ELR (cell line): ENCODE measurements at places on chromosomes 12 and 14.

DNA sequence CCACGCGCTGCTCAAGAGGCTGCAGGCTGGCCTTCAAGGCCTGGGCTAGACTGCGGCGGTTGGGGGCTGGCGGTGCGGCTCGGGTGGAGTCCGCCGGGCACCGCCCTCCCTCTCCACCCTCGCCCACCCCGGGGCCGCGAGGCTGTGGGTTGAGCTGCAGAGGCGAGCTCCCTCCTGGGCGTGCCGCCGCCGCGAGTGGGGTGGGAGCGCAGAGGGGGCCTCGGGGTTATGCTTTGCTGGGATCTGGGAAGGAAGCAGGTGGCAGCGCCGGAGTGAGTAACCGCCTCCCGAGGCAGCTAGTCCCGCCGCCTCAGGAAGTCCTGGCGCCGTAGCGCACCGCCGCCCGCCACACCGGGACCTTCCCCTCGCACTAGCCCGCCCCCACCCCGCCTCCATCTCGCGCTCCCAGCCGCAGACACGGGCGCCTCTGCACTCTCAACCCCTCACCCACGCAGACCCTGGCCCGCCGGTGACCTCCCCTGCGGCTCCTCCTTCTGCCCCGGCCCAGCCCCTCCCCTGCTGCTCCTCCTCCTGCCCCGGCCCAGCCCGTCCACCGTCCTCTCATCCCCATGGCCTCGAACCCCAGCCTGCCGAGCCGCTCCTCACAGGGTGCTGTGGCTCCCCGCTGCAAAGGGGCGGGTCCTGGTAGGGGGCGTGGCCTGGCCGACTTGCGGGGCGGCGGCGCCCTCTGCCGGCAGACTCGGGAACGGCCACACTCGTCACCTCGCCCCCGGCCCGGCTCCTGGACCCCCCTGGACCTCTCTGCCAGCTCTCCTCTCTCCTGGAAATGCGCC, 16.6 kb downstream of the TAMALIN start:
- DNase-seq = peak; percentile 82

DNA sequence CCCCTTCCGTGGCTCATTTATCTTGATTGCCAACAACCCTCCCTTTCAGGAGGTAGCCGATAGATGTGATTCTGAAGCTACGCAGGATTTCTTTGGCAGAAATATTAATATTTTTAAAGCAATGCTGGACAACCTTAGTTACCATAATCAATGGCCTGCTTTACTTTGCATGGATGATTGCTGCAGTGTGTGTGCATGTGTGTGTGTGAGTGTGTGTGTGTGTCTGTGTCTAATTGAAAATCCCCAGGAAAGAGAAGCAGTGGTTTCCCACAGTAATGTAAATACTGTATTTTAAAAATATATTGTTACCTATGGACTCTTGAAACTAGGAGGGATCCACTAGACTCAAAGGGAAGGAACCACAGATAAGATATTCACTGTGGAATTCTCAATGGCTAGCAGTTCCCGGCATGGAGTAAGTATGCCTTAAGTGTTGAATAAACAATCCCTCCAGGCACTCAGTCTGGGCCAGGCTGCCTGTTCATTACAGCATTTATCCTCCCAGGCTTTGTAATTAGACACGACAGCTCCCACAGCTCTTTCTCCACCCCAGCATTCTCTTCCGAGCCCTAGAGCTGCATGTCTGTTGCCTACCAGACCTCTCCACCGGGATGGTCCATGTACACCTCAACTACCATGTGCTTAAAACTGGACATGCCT, 22.5 kb upstream of the C14orf132 start:
- no peak for DNase-seq

DNA sequence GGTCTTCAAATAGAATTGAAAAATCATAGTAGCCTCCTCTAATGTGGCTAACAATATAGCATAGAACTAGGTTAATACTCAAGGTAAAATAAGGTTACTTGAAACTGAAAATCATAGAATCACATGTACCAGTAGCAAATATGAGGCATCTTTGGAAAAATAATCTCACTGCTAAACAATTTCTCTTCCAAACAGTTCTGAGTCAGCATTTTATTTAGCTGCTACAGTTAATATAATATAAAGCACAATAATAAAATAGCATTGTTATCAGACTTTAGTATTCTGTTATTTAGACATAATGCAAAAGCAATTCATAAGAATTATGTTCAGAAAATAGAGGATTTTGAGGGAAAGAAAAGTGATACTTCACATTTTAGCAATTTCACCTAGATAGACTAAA, 35.0 kb downstream of the ERO1A start:
- DNase-seq = no peak

DNA sequence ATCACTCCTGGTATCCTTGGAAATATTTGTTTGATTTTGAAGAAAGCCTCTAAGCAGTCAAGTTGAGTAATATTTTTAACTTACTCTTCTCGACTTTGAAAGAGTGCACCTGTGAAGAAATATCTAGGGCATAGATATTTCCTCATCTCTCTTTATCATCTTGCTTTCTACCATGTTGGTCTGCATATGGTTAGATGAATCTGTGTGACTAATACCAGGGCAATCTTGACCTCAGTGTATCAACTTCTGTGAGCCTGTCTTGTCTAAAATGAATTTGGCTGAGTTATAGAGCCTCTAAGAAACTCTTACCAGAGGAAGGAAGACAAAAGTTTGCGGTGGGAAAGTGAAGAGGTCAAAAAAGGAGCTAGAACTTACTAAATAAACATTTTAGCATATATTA, 68.4 kb downstream of the SYT1 start:
- peak; percentile 9 for DNase-seq

GRCh38 chr12:95218150-95219133, 835 bp downstream of the VEZT start:
- DNase-seq = peak; percentile 66

- DNase-seq = no peak
Observed at GRCh38 chr12:92481066-92481465, 221.7 kb upstream of the PLEKHG7 start.

GRCh38 chr12:93192878-93193277, 184.8 kb upstream of the NUDT4 start:
- DNase-seq = peak; percentile 13

DNA sequence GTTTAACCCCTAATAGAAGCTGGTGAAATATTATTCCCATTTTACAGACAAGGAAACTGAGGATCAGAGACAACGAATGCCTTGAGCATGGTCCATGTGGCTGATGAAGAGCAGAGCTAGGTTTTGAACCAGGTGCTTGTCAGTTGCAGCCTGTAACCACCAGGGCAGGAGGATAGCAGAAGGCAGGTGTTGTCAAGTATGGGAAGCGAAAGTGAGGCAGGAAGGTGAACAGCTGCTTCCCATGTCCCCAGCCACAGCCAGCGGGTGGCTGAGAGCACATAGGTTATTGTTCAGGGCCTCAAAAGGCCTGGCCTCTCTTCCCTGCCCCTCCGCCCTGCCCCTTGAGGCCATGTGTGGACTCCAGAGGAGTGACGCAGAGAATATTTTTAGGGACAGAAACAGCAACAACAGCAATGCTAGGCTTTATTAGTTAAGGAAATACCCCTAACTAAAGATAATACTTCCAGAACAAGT, 39.6 kb downstream of the IQSEC3 start:
- DNase-seq = no peak

GRCh38 chr12:52358575-52359350, 8.5 kb downstream of the KRT85 start:
- peak; percentile 56 for DNase-seq

- peak; percentile 70 for DNase-seq
Observed at GRCh38 chr14:90903101-90903500, 86.9 kb upstream of the TTC7B start.

- no peak for DNase-seq
Observed at GRCh38 chr12:111993292-111994150, 19.4 kb downstream of the TMEM116 start.

DNA sequence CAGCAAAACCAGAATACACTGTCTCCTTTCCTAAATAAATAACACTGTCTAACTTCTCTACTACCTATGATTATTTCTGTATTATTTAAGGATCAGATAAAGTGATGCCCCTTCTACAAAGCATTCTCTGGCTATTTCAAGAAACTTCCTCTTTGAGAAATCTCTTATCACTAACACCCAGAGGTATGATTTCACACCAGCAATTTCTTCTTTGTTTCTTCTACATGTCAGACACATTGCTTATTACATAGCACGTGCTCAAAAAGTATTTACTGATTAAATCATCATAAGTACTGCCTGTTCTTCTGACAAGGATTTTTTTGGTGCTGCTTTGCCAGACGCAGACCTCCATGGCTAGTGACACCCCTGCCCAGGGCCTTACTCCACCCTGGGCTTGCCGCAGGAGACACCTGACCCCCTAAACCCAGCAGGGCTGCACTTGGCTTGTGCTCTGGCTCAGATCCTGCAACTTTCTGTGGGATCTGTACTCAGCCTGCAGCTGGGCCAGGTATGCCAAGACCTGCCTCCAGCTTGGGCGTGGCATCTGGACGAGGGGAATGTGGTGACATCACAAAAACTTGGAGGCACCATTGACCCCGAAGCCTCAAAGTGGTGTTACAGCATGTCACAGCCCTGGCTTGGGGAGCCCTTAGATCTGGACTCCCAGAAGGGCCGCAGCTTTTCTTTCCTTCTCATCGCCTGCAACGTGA, 15.4 kb upstream of the HIGD1C start:
- DNase-seq = no peak

- DNase-seq = peak; percentile 74
Observed at GRCh38 chr12:118061873-118062843, 1.2 kb upstream of the WSB2 start.

GRCh38 chr14:94009767-94010166, 12.7 kb downstream of the CCDC197 start:
- DNase-seq = peak; percentile 61

GRCh38 chr12:93725531-93725930, 48.4 kb downstream of the CRADD start:
- DNase-seq = no peak

- peak; percentile 85 for DNase-seq
Observed at GRCh38 chr12:10641735-10642500, 28.5 kb upstream of the MAGOHB start.

DNA sequence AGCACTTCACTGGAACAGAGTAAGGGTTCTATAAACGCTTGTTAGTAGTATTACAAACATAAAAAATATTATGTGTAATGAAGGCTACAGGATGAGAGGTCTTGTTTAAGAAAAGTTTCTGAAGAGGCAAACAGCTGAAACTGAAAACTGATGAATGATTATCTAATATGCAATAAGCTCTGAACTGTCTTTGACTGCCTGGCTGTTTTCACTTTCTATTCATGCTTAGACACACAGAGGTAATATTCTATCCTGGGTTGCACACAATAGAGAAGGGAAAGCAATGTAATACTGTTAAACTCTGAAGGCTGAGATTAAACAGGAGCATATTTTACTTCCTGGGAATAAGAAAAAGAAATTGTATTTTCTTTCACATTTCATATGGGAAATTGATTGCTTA, 251.3 kb downstream of the ALX1 start:
- no peak for DNase-seq

DNA sequence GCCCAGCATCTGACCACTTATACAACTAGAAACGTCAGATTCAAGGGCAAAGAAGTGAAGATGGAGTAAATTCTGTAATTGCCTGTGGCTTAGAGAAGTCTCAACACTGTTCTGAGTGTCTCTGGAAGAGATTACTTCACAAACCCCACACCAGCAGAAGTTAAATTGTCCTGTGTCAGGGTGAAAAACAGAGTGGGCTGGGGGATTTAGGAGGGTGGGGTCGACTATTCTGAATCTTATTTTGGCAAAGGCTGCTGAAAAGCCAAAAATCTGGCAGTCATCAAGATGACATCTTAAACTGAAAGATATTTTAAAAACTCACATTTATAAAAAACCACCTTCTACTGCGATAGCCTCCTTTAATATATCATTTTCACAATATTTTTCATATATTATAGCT, 180.8 kb downstream of the KLHL28 start:
- no peak for DNase-seq

- no peak for DNase-seq
Observed at GRCh38 chr14:95902273-95902826, 25.7 kb downstream of the TUNAR start.

DNA sequence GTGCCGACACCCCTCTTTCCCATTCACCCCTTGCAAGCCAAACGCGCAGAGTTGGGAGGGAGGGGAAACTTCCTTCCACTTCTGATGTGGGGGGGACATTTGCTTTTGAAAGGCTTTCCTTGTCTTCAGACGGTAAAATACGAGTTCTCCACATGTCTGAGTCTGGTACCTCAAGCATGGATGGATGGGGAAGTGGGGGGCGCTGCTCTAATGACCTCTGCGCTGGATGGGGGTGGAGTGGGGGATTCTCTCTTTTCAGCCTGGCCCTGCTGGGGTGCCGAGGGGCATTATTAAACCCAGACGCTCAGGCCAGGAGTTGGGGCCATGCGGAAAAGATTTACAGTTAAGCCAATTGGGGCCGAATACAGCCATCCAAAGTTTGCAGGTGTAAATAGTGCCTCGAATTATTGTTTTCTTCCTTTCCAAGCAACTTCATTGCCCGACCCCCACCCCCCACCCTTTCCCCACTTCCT, 9.1 kb upstream of the TBX3 start:
- DNase-seq = no peak

DNA sequence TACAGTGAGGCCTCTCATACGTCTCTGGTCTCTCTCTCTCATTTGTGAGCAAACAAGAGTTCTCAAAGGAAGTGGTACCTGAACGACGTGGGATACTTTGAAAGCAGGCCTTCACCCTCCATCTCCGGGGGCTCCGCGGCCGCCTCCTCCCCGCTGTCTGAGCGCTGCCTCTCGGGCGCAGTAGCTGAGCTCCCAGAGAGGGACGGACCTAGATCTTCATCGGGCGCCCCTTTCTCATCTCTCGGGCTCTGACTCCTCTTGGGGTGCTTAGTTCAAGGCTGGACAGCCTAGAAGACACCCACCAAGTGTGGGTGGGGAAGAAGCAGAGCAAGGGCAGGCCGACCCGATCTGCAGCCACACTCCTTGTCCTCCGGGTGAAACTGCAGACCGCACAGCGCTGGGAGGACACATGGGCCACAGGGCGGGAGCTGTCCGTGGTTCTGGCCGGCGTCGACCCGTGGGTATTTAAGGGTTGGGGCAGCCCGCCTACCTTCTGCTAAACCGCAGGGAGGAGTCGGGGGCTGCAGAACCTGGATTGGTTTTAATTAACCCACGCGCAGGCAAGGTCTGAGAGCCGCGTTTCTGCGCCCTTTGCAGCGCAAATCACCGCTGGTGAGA, 92.7 kb downstream of the PAH start:
- peak; percentile 20 for DNase-seq

GRCh38 chr12:46898152-46898931, 72.5 kb upstream of the SLC38A4 start:
- no peak for DNase-seq

GRCh38 chr14:104669697-104670096, 19.7 kb upstream of the INF2 start:
- no peak for DNase-seq

GRCh38 chr14:42001431-42001830, 394.8 kb downstream of the LRFN5 start:
- peak; percentile 28 for DNase-seq

DNA sequence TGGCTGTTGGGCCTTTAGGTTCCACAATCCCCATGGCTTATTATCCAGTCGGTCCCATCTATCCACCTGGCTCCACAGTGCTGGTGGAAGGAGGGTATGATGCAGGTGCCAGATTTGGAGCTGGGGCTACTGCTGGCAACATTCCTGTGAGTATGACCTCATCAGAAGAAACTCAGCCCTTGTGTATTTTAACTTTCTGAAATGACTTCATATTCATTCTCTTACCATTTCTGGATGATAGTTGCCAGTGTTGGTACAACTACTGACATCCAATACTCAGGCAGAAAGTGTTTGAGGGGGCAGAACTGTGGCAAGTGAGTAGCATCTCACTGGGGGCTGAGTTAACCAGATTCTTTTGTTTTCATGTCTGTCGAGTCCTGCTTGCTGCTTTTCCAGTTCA, 2.3 kb downstream of the DAZAP2 start:
- DNase-seq = peak; percentile 63
